ENCODE measurements at places on chromosomes 6 and 20.

GRCh38 chr6:139841794-139842215 lies 467.4 kb upstream of the CITED2 start:
- no peaks in the 10 kb centered on the region for H3K36me3 ChIP-seq
- no peak for DNase-seq
- no peaks in the 10 kb centered on the region for H3K27me3 ChIP-seq

DNA sequence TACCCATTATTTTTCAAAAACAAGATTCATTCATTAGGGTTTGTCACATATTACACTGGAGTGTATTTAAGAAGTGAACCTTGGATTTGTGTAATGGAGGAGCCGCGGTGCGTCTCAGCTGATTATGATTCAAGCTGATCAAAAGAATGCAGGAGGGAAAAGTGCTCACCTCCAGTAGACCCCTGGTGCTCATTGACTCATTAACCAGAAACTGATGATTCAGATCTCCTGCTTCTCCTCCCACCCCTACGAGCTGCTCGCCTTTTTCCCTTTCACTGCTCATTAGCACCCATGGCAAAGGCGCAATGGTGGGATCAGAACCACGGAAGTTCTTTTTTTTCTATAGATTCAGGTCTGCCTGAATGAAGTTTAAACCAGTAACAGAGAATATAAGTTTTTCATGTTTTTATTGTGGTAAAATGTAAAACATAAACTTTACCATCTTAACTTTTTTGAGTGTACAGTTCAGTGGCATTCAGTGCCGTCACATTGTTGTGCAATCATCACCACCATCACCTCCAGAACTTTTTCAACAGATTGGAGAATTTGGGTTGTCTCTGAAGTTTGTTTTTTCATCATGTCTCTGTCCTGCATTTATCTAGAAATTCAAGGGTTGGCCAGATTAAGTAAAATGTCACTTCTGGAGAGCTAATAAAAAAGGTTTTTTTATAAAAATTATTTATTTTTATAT lies 101.6 kb downstream of the LINC00237 start:
- H3K27me3 ChIP-seq = no peaks in the 10 kb centered on the region
- no peak overlapping the region for H3K4me3 ChIP-seq
- no peak overlapping the region for H3K27ac ChIP-seq
- DNase-seq = no peak
- H3K36me3 ChIP-seq = no peaks in the 10 kb centered on the region
- no peaks in the 10 kb centered on the region for H3K4me1 ChIP-seq

DNA sequence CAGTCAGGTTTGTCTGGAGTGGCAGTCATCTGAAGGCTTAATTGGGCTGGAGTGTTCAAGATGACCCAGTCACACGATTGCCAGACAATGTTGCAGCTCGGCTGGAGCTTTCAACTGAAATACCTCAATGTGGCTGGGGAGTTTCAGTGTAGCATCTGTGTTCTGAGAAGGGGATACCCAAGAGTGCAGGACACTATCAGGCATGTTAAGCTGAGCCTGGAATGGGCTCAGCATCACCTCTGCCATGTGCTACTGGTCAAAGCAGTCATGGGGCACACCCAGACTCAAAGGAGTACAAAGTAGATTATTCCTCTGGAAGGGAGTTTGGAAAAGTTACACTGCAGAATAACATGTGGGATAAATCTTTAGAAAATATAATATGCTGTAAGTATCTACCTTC lies 363.9 kb downstream of the KIF16B start:
- DNase-seq = no peak
- H3K4me3 ChIP-seq = no peak overlapping the region
- no peaks in the 10 kb centered on the region for H3K27me3 ChIP-seq
- H3K27ac ChIP-seq = no peak overlapping the region
- no peaks in the 10 kb centered on the region for H3K36me3 ChIP-seq

- no peaks in the 10 kb centered on the region for H3K36me3 ChIP-seq
- no peaks in the 10 kb centered on the region for H3K27me3 ChIP-seq
- H3K4me1 ChIP-seq = peaks cover 3% of the 10 kb centered on the region
- no peak overlapping the region for H3K4me3 ChIP-seq
- DNase-seq = no peak
Observed at GRCh38 chr6:159915397-159915796, 24.6 kb downstream of the MAS1 start.

- no peak for DNase-seq
- peaks cover 29% of the 10 kb centered on the region for H3K4me1 ChIP-seq
- no peaks in the 10 kb centered on the region for H3K27me3 ChIP-seq
- no peaks in the 10 kb centered on the region for H3K36me3 ChIP-seq
- no peak overlapping the region for H3K4me3 ChIP-seq
Observed at GRCh38 chr20:51529758-51530157, 12.8 kb downstream of the NFATC2 start.

DNA sequence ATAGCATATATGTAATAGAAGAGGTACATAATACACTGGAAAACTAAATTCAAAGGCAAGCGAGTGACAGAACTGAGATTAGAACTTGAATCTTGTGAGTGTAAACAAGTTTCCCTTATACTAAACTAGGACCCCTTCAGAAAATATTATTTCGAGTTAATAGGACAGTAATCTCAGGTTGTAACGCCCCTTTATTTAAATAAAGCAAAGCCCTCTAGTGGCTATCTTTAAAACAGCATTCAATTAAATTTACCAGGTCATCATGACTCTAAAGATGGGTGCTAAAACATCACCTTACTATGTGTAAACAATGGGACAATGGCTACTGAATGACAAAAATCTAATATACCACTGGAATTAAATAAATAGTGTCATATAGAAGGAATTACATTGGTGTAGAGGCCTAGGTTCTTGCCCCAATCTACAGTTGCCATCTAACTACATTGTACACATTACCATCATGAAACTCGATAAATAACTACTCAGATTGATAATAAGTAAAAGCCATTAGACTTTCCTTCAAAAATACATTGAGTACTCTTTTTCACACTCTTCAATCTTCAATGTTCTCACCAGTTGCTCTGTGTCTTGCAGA lies 255.4 kb upstream of the IRAK1BP1 start:
- H3K36me3 ChIP-seq = no peaks in the 10 kb centered on the region
- no peak overlapping the region for H3K4me3 ChIP-seq
- no peak overlapping the region for H3K27ac ChIP-seq
- no peak for DNase-seq

GRCh38 chr6:17276766-17277165 lies 4.4 kb upstream of the RBM24 start:
- DNase-seq = no peak
- H3K4me3 ChIP-seq = no peak overlapping the region
- H3K4me1 ChIP-seq = peaks cover 21% of the 10 kb centered on the region

DNA sequence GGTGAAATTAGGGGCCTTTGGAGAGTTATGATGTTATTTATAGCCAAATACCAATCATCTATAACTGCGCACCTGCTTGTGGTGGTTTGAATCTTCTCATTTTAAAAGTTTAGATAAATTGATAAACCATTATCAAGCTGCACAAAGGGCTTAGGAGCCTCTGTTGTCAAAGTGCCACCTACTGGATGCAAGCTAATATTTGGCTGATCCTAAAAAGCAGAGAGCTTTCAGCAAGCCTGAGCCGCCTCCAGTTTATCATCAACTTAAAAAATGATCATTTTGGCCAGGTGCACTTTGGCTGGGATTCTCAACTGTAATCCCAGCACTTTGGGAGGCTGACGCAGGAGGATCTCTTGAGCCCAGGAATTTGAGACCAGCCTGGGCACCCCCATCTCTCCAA lies 58.5 kb upstream of the ATXN1 start:
- no peaks in the 10 kb centered on the region for H3K27me3 ChIP-seq
- no peak for DNase-seq
- H3K27ac ChIP-seq = no peak overlapping the region
- no peak overlapping the region for H3K4me3 ChIP-seq
- no peaks in the 10 kb centered on the region for H3K36me3 ChIP-seq

DNA sequence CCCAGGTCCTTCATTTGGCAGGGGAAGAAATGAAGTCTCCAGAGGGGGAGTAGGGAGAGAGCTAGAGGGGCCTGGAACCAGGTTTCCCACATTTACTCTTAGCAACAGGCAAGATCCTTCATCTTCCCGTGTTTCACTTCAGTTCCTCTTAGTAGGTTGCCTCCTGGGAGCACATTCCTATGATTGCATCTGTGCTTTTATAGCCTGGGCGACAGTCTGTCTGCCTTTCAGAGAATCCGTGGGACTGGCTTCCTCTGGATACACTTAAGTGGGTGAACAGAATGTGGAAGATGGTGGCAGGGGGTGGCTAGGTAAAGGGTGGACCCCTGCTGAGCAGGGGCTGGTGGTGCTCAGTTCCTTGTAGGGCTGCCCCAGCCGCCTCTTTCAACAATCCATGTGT lies 33.4 kb downstream of the STK35 start:
- no peak for DNase-seq
- H3K36me3 ChIP-seq = no peaks in the 10 kb centered on the region
- no peak overlapping the region for H3K4me3 ChIP-seq
- peaks cover 32% of the 10 kb centered on the region for H3K4me1 ChIP-seq

- H3K4me1 ChIP-seq = no peaks in the 10 kb centered on the region
- H3K36me3 ChIP-seq = no peaks in the 10 kb centered on the region
- H3K27me3 ChIP-seq = no peaks in the 10 kb centered on the region
- no peak overlapping the region for H3K4me3 ChIP-seq
- no peak overlapping the region for H3K27ac ChIP-seq
- no peak for DNase-seq
Observed at GRCh38 chr6:134134654-134135053, 82.2 kb upstream of the SLC2A12 start.

DNA sequence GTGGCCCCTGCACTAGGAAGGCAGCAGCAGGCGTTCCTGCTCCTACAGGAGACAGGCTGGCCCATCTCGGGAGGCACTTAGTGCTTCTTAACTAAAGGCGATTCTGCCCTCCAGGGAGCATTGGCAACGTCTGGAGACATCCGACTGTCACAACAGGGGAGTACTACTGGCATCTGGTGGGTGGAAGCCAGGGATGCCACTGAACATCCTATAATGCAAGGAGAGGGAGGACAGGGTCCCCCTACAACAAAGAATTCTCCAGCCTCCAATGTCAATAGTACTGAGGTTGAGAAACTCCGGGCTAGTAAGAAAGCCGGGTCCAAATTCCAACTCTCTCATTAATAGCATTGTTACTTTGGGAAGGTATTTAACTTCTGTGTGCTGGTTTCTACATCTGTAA lies 119.4 kb upstream of the ARMC2 start:
- H3K27ac ChIP-seq = no peak overlapping the region
- H3K4me1 ChIP-seq = peaks cover 17% of the 10 kb centered on the region
- no peak for DNase-seq
- H3K36me3 ChIP-seq = no peaks in the 10 kb centered on the region

- no peaks in the 10 kb centered on the region for H3K36me3 ChIP-seq
- no peak overlapping the region for H3K27ac ChIP-seq
- DNase-seq = peak; percentile 10
- no peak overlapping the region for H3K4me3 ChIP-seq
- peaks cover 49% of the 10 kb centered on the region for H3K4me1 ChIP-seq
Observed at GRCh38 chr6:43977404-43978111, 149.7 kb downstream of the MRPL14 start.

DNA sequence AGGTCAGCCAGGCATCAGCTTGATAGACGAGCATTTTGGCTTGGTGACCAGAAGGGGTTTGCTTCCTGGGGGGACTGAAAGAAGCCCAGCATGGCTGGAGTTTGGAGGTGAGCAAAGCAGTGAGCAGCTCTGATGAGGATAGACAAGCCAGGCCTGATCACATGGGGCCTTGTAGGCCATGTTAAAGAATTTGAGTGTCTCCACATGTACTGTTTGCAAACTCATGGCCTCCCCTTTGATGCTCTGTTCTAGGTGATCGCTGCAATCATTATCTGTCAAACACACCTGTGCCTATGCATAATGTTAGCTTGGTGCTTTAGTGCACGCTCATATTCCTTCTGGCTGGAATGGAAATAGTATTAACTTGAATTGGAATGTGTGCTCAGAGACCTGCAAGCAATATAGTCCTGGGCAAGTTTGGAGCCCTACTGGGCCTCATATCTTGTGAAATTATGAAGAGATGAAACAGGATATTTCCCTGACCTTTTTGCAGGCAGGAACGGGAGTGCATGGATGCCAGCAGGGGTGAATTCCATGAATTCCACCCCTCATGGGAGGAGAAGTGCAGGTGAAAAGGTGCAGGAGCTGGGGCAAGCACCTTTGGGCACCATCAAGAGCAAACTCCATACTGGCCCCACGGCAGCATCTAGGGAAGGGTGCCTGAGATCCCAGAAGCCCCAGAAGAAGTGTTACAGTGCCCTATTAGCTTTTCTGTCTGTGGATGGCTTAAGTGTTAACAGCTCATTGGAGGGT lies 480.5 kb downstream of the EPM2A start:
- no peak overlapping the region for H3K4me3 ChIP-seq
- DNase-seq = no peak
- H3K27ac ChIP-seq = no peak overlapping the region
- no peaks in the 10 kb centered on the region for H3K27me3 ChIP-seq

DNA sequence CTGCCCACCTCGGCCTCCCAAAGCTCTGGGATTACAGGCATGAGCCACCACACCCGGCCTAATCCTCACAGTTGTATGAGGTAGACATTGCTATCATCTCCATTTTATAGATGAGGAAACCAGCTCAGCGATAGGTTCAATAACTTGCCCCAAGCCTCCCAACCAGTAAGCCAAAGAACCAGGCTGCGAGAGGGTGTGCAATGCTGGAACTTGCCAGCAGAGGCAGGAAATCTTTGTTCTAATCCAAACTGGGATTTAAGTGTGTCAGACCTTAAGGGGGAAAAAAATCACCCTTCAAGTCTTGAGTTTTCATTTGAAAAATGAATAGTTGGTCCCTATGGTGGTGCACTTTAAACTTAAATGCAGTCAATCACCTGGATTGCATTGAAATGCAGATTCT lies 20.1 kb upstream of the RNGTT start:
- no peak overlapping the region for H3K27ac ChIP-seq
- no peaks in the 10 kb centered on the region for H3K4me1 ChIP-seq
- no peak for DNase-seq
- no peaks in the 10 kb centered on the region for H3K36me3 ChIP-seq
- H3K27me3 ChIP-seq = no peaks in the 10 kb centered on the region
- H3K4me3 ChIP-seq = no peak overlapping the region

DNA sequence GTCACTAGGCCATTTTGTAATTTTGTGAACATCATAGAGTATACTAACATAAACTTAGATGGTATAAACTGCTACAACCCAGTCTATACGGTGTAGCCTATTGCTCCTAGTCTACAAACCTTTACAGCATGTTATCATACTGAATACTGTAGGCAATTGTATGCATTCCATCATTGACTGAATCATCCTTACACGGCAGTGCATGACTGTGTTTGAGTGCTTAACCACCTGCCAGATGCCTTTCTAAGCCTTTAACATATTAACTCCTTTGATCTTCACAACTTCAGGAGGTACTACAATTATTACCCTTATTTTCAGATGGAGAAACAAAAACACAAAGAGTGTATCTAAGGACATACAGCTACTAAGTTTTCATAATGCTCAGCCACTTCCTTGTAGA lies 14.0 kb downstream of the DPPA5 start:
- no peak overlapping the region for H3K4me3 ChIP-seq
- H3K27ac ChIP-seq = no peak overlapping the region
- DNase-seq = no peak
- no peaks in the 10 kb centered on the region for H3K27me3 ChIP-seq
- no peaks in the 10 kb centered on the region for H3K4me1 ChIP-seq

- no peak for DNase-seq
- peaks cover 15% of the 10 kb centered on the region for H3K27me3 ChIP-seq
- H3K4me1 ChIP-seq = no peaks in the 10 kb centered on the region
- H3K4me3 ChIP-seq = no peak overlapping the region
- H3K36me3 ChIP-seq = no peaks in the 10 kb centered on the region
Observed at GRCh38 chr20:40843251-40843650, 154.2 kb upstream of the MAFB start.
